ENCODE measurements at places on chromosomes 3 and 15.
A peak's percentile ranks its signal among the peaks of the same experiment; 100 is the strongest.

- DNase-seq, result no peak
Measured at GRCh38 chr3:51670053-51670822, 814 bp upstream of the TEX264 start.

- DNase-seq, result peak; percentile 25
Measured at GRCh38 chr3:37863949-37864822, 2.5 kb downstream of the CTDSPL start.

DNA sequence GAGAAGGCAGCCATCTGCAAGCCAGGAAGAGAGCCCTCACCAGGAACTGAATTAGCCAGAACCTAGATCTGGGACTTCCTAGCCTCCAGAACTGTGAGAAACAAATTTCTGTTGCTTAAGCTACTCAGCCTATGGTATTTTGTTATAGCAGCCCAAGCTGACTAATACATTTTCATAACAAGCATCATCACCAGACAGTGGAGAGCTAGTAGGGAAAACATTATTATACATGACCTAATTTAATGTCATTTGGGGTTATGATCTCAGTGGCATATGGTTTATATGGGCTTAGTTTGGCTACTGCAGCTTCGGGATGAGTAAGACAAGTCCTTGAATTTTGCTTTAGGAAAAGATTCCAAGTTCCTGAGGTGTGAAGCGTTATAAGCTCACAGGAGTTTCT lies 35.6 kb downstream of the LNP1 start:
- DNase-seq, result no peak

DNA sequence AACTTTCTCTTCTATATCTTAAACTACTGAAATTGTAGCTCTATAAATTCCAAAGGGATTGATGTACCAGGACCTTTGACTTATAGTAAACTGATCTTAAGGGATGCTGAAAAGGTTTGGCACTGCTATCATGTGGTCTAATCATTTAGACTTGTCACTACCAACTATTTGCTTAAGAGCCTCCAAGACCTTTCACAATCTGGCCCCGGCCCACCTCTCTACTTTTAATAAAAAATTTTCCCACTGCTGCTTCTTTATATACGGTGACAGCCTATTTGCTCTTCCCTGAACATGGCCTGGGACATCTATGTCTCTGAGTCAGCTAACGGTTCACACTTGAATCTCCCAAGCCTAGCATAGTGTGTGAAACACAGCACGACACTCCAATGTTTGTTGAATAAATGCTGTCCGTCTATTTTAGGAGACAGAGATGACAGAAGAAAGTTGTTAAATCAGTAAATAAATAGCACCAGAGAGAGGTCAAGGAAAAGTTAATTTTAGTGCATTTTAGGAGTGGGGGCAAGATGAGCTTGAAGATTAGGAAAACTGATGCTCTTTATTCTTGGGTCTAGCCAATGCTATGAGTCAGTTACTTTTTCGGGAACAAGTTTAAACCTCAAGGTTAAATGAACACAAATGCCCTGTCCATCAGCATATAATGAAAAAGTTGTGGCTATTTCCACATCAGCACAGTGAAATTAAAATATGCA lies 212.9 kb downstream of the TIGIT start:
- peak; percentile 74 for DNase-seq

DNA sequence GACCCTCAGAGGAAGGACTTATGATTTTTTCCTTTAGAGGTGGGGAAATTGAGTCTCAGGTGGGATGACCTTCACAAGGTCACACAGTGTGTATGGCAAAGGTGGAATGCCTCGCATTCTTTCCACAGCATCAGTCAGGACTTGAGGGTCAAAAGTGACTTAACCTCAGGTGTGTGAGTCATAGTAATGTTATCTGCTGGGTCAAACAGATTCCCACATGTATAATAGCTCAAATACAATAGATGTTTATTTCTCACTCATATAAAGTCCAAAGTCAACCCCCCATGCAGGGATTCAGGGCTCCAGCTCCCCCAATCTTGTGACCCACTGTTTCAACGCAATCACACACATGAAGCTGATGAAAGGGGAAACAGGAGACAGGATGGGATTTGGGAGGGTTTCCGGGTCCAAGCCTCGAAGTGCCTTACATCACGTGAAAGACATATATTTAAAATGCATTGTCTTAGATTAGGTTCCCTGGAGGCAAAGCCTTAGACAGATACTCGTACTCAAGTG lies 34.0 kb upstream of the CCDC174 start:
- no peak for DNase-seq

DNA sequence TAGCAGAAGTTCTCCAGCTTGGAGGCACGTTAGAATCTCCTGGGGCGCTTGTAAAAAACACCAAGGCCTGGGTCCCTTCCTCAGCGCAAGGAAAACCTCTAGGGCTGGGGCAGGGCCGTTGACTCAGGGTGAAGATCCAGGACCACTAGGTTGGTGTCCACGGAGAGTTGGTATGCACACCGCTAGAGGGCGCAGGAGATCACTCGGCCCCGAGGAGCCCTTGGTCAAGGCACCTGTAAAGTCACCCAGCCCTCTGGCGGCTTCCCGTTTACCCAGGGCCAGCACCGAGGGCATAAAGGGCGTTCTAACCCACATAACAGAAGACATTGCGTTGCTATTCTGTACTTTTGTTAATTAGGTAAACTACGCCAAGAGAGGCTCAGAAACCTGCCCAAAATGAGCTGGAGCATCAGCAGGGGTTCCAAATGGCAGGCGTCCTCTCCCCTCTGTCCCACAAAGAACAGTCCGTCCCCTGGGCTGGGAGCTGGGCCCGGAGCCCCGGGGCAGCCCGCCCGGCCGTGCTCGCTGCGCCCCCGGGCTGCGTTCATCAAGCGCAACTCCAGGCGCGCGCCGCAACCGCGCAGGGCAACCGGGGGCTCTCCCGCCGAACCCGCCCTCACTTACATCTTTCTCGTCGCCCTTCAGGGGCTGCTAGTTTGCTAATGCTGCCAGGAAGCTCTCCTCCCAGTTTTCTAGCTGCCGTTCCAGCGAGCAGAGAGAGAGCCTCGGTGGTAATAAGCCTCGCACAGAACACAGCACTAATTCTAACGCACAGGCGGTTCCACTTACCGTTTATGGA lies 332.1 kb downstream of the ARRDC4 start:
- peak; percentile 32 for DNase-seq

DNA sequence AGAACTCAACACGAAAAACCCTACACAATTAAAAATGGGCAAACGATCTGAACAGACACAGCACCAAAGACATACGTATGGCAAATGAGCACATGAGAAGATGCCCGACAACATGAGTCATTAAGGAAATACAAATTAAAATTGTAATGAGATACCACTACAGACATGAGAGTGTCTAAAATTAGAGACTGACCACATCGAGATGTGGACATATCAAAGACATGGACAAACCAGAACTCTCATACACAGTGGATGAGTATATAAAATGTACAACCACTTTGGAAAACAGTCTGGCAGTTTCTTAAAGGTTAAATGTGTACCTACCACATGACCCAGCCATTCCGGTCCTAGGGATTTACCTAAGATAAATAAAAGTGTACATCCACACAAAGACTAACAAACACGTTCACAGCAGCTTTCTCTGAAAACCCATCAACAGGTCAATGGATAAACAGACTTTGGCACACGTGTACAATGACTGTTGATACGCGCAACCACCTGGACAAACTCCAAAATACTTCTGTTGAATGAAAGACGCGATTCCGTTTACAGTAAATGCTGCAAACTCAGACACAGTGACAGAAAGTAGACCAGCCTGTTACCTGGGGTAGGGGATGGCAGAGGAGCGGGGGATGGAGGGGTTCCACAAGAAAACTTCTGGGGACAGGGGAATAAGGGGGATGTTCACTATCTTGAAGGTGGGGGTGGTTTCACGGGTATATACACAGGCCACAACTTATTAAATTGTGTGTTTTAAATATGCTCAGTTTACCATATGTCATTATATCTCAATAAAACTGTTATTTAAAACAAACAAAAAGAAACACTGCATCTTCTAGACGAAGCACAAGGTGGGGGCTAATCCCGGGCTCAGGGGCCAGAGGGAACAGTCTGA lies 2.1 kb downstream of the TNK2 start:
- peak; percentile 58 for DNase-seq

- DNase-seq, result no peak
Measured at GRCh38 chr15:68010361-68011153, 43.6 kb upstream of the PIAS1 start.

DNA sequence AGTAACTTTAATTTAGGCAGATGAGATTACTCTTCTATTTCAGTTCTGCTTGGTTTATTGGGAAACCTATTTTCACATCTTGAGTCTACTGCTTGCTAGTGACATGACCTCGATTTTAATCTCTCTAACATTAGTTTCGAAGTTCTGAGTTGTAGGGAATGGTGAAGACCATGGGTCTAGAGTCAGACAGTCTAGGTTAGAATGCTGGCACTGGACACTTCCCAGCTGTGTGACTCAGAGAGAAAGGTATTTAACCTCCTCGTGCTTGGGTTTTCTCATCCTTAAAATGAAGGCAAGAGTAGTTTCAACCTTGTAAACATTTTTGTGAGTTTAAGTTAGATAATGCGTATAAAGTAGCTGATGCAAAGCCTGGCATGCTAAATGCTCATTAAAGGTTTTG lies 422.1 kb downstream of the GRM7 start:
- no peak for DNase-seq

GRCh38 chr3:38549957-38550840 lies 54.1 kb downstream of the EXOG start:
- no peak for DNase-seq

DNA sequence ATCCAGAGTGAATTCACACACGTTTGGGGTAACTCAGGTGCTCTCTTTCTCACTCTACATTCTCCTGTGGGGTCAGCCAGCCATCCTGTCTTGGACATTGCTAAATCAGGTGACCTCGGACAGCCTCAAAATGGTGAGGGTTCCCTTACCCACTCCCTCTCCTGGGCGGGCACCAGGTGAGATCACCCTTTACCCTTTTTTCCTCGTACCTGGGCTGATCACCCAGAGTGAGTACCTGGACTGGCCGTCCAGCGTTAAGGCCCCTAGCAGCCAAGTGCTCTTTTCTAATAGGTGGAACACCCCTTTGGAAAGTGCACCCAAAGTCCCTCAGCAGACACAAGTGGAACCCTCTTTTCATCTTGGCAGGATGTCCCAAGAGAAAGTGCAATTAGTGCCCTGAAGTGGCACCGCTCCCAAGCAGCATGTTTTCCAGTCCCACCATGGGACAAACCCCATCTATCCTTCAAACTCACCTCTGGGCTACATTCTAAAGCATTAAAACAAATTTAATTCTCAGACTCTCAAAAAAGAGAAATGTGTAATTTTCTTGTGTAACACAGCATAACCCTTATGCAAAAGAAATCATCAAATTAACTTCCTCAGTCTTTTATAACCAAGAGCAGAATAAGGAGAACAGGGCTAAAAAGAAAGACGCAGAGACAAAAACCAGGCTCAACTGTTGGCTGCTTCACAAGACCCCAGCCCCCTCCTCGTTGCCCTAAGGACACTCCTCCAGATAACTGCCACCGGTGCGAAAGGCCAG lies 20.7 kb downstream of the TRANK1 start:
- DNase-seq, result no peak

GRCh38 chr3:9949115-9949514 lies 3.1 kb downstream of the PRRT3 start:
- no peak for DNase-seq

DNA sequence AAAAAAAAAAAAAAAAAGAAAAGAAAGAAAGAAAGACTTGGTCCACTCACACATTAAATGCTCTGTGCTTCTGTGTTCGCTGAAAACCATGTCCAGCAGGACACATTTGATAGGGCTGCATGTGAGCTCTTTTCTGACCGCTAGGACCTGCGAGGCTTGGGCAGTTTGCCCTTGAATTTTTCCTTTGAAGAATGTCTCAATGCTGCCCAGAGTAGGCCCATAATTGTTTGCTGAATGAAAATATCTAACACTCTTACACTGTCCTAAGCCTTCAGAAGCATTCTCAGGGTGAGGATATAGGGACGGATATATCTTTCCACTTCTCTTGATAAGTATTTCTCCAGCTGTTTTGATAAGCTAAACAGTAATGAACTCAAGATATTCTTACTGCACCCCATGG lies 6.0 kb downstream of the KIF9 start:
- DNase-seq, result no peak

- peak; percentile 86 for DNase-seq
Measured at GRCh38 chr3:130759692-130760338, 13.2 kb upstream of the PIK3R4 start.

DNA sequence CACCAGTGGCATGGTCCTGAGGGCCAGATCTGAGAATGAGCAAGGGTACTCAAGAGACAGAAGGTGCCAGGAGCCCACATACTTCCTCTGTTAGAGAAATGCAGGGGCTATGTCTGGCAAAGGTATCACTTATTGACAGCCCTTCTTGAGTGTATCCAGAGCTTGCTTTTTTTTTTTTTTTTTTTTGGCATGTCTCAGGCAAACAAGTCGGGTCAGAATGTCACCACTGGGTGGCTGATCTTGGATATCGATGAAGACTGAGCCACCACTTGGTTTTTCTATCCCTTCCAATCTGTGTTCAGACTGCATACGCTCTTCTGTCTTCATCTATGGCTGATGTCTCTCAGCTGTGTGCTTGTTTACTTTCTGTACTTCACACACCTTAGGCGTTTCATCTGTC lies 363.4 kb upstream of the C2CD4B start:
- DNase-seq, result no peak

GRCh38 chr3:99365396-99365795 lies 273.0 kb upstream of the COL8A1 start:
- DNase-seq, result no peak

DNA sequence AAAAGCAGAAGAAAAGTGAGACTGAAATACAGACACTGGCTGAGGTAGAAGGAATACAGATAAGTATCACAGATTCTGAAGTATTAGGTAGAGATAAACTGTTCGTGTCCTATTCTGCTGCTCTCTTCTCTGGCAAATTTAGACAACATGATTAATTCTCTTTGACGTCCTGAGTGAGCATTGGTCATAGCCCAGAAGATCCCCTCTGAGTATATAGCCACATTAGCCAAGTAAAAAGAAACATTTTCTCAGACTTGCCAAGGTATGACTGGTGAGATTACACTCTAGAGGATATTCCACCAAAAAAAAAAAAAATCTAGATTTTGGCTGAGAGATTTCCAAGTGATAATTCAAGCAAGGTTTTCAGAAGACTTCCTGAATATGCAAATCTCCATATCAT lies 111.4 kb upstream of the ALCAM start:
- DNase-seq, result no peak

DNA sequence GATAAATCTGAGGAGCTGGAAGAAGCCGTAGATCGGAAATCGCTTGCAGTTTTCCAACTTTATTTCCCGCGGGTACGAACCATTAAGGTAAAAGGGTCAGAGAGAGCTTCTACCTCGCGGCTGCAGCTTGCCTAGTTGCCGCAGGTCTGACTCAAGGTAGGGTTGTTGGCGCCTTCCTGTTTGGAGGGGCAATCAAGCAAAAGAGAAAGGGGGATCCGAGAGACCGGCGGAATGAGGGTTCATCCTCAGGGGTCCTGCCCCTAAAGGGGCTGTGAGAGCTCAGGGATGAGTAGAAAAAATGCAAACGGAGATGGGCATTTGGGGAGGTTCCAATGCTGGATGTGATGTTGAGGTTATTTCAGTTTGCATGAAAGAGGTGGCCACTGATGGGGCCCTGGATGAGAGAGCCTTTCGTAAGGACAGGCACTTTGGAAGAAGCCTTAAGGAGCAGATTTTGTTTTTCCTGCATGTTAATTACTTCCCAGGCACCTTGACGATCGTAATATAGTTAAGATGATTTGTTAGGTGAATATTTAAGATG lies 265.4 kb downstream of the CGGBP1 start:
- no peak for DNase-seq

Data from adipocyte (in vitro differentiated cells).